ENCODE measurements at places on chromosomes 2 and 18.

GRCh38 chr18:61891894-61892293, 913 bp downstream of the RNF152 start:
- no peak for DNase-seq

DNA sequence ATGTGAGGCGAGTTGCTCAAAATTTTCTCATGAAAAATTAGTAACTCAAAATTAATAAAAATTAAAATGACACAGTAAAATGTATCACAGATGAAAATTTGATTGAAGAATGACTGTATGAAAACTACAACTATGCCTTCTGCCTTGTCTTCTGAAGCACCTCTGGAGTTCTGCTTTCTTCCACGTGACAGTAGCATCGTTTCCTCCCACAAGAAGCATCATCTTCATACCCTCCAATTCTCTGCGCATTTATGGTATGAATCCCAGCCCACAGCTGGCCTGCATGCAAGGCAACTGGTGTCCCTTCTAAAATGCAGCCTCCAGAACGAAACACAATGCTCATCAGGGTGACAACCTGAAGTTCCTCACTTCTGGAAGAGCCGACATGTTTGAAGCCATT, 189.9 kb downstream of the MYO1B start:
- DNase-seq, result no peak

DNA sequence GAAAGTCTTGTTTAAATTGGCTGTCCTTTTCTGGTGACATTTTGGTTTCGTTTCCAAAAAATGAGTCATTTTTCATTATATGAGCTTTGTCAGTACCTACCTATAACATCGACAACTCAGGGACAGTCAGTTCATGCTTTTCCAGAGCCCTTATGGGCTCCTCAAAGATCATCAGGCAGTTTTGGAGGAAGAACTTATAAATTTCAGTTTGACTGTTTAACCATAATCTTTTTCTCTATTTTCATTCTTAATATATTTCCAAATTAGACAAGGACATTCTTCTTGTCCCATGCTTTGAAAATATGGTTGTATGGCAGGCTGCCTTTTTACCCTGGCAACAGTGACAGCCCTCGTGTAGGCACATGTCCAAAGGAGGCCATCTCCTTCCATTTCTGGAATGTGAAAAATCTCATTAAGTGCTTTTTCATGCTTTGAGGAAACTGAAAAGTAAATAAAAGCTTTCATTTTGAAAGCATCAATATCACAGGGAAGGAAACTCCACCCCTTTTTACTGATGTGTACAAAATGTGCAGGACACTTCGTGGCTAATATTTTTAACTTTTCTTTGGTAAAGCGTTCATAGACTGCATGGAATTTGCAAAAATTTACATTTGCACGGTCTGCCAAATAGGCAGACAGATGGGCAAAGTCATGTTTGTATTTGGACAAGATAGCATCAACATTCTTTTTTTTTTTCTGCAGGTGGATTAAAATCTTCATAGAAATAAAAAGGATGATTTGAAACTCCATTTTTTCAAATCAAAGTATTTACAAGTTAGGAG, 7.2 kb upstream of the PROC start:
- DNase-seq, result no peak

GRCh38 chr2:109497911-109498870, 115.6 kb downstream of the SEPTIN10 start:
- no peak for DNase-seq

DNA sequence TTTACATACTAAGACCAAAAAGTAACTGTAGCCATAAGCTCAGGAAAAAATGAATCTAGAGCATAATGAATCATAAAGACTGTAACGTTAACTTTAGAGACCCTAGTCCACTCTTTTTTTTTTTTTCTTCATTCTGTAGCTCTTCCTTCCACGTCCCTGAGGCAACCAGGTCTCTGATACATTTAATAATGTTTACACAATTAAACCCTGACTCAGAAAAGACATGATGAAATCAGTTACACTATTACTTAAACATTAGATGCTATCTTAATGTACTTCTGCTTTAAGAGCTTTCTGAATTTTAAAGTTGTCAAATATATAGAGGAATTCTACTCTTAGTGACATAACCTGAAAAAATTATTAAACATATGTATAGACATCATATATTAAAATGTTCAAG, 1121.5 kb upstream of the DDX18 start:
- DNase-seq, result no peak

DNA sequence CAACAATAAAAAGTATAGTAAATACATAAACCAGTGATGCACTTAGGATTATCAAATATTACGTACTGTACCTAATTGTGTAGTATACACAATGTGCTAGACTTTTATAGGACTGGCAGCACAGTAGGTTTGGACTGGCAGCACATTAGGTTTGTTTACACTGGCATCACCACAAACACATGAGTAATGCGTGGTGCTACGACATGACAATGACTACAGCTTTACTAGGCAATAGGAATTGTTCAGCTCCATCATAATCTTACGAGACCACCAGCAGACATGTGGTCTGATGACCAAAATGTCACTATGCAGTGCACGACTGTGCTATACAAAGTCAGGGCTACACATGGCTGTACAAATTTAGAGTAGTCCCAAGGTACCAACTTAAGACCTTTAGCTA, 2.3 kb downstream of the MBOAT2 start:
- DNase-seq, result no peak

DNA sequence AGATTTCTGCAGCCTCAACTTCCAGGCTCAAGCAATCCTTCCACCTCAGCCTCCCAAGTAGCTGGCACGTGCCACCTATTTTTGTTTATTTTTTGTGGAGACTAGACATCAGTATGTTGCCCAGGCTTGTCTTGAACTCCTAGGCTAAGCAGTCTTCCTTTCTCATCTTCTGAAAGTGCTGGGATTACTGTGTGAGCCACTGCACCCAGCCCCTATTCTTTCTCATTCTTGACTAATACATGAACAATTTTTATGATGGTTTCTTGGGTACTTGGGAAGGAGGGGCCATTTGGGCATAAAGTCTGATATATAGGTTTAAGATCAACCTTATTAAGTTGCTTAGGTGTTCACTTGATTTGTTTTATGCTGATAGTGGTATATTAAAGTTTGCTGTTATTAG, 26.2 kb downstream of the EPC2 start:
- DNase-seq, result no peak

GRCh38 chr2:228474466-228474865, 293.0 kb upstream of the SPHKAP start:
- DNase-seq, result no peak

GRCh38 chr18:40124107-40124506, 1830.9 kb upstream of the PIK3C3 start:
- DNase-seq, result no peak

GRCh38 chr2:86661333-86661732, 37.7 kb upstream of the RNF103 start:
- no peak for DNase-seq
